ENCODE measurements at places on chromosomes 4 and X.

DNA sequence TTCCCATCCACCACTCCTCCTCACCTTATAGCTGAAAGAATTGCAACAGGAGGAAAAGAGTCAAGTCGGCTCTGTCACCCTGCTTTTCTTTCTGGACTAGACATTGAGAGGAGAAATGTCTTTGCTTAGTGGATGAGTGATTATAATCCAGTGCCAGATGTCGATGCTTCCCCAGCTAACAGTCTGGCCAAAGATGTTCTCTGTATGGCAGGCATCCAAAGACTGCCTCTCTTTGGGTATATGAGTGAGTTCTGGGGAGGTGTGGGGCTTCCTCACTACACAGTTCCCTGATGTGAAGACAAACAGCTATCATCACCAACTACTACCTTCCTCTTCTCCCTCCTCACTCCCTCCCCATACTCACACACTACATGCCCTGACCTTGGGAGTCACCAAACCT lies 90.9 kb downstream of the COMMD8 start:
- DNase-seq = no peak

- DNase-seq = no peak
Observed at GRCh38 chr4:170741856-170742255, 652.1 kb upstream of the AADAT start.

DNA sequence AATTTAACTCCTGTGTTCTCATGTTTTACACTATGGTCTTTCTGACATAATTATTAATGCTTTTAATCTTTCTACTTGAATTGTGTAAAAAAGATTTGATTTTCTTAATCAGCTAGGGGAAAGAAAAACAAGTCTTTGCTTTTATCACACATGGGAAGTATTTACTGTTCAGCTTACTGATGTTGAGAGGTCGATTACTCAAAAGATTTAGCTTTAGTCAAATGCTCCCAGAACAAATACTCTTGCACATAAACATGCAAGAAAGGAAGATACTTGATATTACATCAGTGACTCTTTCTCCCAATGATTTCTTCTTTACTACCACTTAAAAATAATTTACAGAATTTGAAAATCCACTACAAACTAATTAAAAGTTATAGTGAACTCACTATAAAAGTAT lies 198.3 kb upstream of the FAT4 start:
- DNase-seq = no peak

DNA sequence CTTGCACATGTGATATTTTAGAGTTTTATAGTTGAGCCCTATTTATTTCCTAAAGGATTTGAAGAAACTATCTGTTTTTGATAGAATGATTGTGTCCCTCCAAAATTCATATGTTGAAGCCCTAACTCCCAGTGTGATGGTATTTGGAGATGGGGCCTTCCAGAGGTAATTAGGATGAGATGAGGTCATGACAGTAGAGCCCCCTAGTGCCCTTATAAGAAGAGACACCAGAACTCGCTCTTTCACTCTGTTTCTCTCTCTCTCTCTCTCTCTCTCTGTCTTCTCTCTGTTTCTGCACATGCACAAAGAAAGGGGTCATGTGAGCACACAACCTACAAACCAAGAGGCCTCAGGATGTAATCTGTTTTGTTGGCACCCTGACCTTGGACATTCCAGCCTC lies 921.9 kb upstream of the DIAPH2 start:
- DNase-seq = no peak

DNA sequence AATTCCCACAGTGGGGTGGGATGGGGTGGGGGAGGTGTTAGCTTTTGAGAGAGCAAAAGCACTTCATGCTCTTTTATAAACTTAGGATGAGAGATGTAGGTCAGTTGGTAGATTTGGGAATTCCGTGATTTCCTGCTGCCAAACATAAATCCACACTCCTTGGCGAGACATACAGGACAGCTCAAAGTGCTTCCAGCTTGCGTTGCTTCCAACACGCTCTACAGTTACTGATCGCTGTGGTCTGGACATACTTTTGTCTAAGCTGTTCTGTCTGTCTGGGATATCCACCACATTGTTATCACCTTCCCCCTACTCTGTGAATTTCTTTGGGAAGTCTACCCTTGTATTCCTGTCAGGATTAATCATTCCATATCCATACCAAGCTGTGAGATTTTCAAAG lies 117.5 kb downstream of the RAPGEF2 start:
- no peak for DNase-seq

DNA sequence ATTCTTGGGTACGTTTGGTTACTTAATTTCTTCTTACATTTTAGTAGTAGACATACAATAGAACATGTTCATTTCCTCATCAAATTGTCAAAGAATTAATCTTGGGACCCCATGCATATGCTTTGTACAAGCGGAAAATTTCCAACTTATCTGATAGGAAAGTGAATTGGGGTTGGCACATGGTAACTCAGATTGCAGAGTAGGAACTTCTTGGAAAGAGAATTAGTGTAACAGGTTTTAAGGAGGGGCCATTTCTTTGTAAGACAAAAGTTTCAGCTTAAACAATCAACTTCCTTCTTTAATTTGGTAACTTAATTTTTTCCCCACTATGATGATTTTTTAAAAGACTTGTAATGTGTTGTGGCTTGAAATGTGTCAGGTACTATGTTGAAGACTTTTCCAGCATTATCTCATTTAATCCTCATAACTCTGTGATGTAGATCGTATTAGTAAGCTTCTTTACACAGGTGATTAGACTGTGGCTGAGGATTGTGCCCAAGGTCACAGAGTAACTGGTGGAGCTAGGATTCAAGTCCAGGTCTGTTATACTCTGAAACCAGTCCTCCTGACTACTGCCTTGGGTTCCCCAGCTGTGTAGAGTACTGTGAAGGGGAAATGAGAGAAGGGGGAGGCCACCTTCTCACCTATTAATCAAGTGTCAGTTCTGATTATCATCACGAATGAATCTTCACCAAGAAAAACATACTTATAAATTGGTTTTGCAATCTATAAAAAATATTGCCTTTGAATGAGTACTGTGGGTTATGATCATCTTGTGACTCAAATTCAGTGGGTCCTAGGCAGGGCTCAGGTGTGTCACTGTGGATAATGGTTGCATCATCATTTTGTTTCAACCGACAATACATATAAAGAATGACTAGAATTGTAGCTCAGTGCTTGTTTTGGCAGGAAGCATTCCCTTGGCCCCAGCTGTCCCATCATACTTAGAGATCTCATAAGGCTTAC lies 4.3 kb downstream of the GK start:
- no peak for DNase-seq

GRCh38 chr4:83189631-83190136 lies 75.2 kb upstream of the PLAC8 start:
- DNase-seq = no peak

- no peak for DNase-seq
Observed at GRCh38 chr4:82885410-82885809, 5.5 kb downstream of the SEC31A start.

- no peak for DNase-seq
Observed at GRCh38 chrX:16658284-16658683, 8.3 kb downstream of the S100G start.

DNA sequence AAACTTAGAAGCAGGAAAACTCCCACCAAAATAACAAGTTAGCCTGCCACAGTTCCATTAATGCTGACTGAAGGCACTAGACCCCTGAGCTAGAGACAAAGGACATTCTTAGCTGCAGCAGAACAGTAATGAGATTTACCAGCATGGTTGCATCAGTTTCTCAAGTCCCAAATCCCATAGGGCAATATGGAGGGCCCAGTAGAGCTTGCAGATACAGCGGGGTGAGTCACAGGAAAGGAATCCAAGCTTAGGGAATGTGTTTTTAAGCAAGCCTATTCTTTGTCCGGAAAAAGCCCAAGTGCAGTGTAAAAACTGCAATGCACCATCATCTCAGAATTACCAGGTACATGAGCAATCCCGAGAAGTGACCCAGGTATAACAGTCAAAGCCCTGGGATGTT lies 51.3 kb upstream of the EXOC1L start:
- no peak for DNase-seq

DNA sequence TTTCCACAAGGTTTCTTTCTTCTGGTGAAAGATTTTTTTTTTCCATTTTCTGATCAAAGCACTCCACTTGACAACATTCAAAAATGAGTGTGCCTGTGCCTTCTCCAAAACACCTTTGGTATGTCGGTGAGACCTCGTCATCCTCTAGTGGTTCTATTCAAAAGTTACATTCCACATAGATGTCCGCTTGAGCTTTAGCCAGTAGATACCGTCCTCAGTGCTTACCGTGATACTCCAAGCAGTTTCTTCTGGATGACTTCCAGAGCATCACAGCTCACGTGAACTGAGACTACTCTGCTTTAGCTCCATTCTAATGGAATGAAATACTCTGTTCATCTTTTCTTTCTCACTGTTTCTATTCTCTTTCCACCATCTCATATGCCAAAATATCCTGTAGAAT lies 38.2 kb upstream of the VEGFC start:
- DNase-seq = no peak

GRCh38 chr4:109811707-109812106 lies 3.9 kb upstream of the GAR1 start:
- DNase-seq = no peak

DNA sequence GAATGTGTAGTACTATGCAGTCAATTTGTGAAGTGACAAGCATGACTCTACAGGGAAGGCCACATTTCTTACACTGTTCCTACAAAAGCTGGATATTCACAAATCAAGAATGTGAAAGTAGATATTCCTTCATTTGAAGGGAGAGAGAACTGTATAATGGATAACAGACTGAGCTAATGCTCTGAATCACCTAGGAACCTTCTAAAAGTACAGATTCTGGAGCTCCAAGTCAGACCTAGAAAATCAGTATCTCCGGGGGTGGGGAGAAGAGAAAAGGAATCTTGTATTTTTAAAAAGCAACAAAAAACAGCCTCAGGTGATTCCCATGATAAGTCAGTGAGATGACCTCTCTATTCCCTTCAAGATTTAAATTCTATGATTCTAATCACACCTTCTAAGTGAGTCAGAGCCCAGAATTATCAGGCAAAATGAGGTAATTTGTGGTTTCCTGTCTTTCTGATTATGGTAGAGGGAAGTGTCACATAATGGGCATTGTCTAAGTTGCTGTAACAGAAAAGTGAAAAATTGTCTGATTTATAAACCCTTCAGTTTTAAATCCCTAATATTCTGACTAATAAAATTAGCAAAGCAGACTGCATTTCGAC lies 80.9 kb downstream of the IL21 start:
- no peak for DNase-seq

DNA sequence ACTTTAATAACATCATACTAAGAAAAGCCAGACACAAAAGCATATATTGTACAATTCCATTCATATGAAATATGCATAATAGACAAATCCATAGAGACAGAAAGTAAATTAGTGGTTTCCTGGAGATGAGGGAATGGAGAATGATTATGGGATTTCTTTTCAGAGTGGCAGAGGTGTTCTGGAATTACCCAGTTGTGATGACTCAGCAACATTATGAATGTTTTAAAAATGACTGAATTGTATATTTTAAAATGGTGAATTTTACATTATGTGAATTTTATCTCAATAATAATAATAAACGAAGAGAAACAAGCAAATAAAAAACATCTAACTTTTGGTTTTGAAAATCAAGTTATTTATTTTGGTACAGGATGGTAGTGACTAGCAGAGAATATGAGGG lies 11.2 kb downstream of the ZXDA start:
- no peak for DNase-seq

DNA sequence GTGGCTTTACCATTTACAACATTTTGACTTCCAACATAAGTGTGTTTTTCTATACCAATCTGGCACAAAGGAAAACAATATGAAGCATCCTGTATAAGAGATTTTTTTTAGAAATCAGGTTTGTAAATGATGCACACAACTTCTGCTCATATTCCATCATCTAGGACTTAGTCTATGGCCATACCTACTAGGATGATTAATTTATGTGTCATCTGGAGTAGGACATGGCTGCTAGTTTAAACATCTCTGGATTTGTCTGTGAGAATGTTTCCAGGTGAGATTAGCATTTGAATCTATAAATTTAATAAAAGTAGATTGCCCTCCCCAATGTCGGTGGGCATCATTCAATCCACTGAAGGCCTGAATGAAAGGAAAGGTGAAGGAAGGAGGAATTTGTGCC lies 682.8 kb upstream of the GRID2 start:
- DNase-seq = no peak

DNA sequence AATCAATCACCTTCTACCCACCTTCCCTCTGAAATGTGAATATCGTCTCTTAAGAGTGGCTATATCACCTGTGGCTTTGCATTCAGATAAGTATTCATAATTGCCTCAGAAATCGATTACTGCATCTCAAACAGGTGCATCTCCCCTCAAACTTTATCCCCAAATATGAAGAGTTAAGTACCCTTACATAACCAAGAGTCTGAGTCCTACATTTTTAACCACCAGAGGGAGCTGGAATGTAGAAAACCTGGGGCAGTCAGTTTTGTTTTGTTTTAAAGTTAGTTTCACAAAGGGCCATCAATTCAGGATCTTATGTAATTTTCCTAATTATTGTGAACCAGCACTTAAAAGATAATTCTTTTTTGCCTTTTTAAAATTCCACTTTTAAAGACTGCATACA lies 5.7 kb downstream of the TCEANC start:
- DNase-seq = no peak

DNA sequence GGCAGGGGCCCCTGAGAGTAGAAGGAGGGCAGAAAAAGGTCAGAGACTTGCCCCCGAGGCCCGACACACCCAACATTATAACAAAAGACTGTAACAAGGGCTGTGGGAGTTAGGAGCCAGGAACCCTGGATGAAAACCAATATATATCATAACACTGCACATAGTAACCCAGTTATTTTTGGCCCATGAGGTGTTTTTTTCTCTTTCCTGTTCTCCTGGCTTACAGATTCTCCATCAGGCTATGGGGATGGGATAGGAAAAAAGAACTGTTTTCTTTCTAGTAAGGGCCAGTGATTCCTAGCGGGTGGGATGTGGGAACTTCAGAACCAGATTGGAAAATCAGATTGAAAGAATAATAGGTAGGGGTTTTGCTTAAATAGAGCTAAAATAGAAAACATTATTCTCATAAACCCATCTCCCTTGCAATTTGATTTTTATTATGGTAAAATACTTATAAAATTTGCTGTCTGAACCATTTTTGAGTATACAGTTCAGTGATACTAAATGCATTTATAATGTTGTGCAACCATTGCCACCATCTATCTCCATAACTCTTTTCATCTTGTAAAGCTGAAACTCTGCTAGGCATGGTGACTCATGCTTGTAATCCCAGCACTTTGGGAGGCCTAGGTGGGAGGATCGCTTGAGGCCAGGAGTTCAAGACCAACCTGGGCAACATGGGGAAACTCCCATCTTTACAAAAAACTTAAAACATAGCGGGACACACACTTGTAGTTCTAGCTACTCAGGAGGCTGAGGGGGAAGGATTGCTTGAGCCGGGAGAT lies 33.5 kb downstream of the SNX25 start:
- DNase-seq = no peak

DNA sequence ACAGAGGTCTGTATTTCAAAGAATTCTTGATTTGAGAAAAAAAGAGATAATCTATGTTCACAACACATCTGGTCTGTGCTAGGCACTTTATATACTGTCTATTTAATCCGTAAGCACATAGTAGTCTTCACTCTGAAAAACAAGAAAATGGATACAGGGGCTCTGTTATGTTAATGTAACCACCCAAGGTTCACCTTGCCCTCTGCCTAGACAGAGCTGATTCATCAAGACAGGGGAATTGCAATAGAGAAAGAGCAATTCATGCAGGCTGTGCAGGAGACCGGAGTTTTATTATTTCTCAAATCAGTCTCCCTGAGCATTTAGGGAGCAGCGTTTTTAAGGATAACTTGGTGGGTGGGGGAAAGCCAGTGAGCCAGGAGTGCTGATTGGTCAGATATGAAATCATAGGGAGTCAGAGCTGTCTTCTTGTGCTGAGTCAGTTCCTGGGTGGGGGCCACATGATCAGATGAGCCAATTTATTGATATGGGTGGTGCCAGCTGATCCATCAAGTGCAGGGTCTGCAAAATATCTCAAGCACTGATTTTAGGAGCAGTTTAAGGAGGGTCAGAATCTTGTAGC lies 92.9 kb upstream of the TNIP3 start:
- no peak for DNase-seq

Data from stimulated activated CD4-positive, alpha-beta T cell treated with anti-CD3 and anti-CD28 coated beads, Interleukin-12 subunit alpha, Interleukin-12 subunit beta, amount 100 ng/mL, for 24 hours (primary cell).